ENCODE measurements at places on chromosomes 2 and 18.
A peak's percentile ranks its signal among the peaks of the same experiment; 100 is the strongest.

DNA sequence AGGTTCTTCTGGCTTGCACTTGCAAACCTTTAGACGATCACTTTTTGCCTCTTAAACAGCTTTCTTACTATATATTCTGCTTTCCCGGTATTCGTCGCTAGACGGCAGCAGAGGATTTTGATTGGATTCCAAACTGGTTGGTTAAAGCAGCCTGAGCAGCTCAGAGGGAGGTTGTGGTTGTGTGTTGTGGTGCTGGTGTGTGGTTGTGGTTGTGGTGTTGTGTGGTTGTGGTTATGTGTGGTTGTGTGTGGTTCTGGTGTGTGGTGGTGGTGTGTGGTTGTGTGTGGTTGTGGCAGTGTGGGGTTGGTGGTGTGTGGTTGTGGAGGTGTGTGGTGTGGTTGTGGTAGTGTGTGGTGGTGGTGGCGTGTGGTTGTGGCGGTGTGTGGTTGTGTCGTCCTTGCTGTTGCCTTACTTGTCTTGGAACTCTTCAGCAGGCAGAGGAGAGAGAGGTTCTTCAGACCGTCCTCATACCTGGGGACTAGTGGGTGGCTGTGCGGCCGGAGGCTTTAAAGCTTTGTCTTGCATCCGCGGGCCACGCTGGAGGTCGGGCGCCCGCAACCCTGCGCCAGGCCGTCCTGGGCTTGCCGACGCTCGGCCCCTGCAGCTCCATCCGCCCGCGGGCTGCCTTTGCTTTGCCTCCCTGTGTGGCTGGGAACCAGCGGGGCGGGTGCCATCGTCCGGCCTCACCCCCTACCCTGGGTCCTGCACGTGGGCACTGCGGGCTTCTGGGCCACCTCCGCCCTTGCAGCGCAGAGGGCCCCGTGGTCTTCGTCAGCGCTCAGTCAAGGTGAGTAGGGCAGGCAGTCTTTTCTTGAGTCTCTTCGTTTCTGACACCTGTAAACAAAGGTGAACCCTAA lies 190.8 kb downstream of the ARHGAP28 start:
- no peak for DNase-seq

DNA sequence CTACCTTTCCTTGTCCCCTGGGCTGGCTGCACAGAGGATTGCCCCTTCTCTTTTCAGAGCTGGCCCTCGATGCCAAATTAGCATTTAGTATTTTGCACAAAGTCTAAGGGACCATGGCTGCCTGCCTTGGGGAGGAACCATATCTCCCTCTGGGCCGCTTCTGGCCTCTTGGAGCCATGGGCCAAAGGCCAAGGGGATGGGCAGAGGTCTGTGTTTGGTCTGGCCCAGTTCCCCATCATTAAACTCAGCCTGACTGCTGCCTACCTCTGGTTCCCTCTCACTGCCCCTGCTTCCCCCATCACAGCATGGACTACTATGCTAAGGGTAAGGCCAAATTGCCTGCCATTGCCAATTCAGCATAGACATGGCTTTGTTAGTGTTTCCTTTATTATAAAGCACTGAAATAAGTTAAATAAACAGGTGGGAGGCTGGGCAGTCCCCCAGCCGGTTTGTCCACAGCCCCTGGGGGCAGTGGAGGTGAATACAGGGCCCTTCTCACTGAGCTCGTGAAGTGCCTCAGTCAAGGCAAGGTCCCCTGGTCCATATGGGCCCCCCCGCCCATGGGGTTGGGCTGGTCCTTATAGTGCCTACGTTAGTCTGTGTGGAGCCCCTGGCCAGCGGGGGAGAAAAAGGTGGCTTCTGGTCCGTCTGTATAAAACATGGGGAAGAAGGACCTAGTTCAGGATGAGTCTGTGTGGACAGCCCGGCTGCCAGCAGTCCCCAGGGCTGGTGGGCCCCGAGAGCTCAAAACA lies 3.5 kb downstream of the ZNF513 start:
- no peak for DNase-seq

- no peak for DNase-seq
Observed at GRCh38 chr18:13584825-13585224, 141.5 kb downstream of the FAM210A start.

DNA sequence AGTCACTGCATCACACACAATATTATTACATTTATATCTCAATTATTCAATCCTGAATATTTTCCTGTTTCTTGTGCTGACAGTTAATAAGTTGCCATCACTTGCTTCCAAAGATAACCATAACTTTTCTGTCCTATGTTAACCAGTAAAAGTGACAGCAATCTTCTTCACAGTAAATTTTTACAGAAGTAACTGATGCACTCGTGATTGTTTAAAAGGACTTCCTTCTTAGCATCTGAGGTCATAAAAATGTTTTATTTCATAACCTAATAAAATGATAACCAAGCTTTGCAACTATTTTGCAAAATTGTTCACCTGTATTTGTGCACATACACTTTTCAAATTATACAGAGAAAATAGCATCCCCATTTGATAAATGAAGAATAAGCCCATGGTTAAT lies 20.6 kb upstream of the ANKRD62 start:
- DNase-seq, result no peak

DNA sequence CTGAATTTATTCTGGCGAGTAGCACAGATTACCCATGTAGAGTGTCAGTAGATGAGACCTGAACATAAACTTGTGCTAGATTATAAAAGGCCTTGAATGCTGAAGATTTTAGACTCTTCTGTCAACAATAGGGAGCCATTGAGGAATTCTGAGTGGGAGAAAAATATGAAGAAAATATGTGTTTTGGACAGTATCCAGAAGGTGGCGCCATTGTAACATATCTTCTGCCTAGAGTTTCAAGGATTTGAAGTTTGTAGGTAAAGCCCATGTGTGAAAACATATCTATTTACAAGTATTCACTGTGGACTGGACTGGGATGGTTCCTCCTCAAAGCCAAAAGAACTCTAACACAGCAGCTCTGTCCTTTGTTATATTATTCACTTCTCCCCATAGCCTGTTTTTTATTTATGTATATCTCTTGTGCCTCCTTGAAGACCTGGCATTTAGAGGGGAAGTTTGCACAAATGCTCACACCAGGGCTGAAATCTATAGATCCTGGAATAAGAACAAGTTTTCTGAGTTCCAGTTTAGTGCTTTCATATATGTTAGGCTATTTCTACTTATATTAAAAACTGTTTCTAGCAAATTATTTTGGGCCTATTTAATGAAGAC lies 124.9 kb downstream of the RDH14 start:
- DNase-seq, result peak; percentile 21

GRCh38 chr2:174005801-174006419 lies 40.7 kb upstream of the SP3 start:
- DNase-seq, result no peak

DNA sequence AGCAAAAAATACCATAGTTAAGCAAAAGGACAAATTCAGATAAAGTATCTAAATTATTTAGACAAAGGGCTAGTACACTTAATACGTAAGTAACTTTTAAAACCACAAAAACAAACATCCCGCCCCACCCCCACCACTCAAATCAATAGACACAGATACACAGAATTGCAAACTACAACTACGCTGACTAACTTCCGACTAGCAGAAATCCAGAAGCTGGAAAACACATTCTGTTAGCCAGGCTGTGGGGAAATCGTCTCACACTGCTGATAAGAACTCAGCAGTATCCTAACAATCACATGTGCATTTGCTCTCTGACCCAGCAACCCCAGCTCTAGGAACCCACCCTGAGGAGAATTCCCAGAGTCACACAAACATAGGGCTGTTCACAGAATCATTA lies 16.6 kb downstream of the FAM168B start:
- no peak for DNase-seq

DNA sequence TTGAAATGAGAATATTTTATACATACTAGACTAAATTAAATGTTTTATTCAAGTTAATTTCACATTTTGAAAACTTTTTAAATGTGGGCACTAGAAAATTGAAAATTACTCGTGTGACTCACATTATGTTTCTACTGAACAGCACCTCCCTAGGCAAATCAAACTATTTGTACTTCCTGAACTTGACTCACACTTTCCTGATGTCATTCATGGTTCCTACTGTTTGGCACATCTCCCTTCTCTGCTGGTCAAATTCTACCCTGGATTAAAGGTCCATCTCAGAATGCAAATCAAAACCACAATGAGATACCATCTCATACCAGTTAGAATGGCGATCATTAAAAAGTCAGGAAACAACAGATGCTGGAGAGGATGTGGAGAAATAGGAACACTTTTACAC lies 16.7 kb downstream of the LHCGR start:
- no peak for DNase-seq

DNA sequence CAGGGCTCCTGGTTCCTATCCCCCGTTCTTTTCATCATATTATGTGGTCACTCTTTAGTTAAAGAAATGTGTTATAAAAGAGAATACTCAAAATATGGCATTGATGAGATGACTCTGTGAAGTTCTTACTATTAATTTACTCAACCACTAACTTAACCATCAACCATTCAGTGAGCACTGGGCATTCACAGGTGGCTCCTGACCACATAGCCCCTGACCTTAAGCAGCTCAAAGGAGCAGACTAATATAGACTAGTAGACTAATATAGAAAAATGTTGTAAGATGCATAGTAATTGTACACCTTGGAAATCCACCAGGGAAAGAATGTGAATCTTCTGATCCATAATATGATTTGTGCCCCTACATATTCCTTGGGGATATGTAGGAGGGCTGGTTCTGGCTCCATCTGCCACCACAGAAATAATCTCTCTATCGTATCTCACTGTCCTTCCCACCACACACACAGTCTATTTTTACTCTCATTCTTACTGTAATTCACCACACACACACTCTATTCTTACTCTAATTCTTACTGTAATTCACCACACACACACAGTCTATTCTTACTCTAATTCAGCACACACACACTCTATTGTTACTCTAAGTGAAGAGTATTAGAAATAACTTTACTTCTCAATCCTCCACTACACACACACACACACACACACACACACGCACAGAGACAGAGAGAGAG lies 188.9 kb upstream of the ITGA4 start:
- DNase-seq, result no peak

- no peak for DNase-seq
Observed at GRCh38 chr18:80202264-80202998, 44.9 kb downstream of the PARD6G start.

GRCh38 chr2:163934131-163934530 lies 198.3 kb upstream of the FIGN start:
- DNase-seq, result no peak

DNA sequence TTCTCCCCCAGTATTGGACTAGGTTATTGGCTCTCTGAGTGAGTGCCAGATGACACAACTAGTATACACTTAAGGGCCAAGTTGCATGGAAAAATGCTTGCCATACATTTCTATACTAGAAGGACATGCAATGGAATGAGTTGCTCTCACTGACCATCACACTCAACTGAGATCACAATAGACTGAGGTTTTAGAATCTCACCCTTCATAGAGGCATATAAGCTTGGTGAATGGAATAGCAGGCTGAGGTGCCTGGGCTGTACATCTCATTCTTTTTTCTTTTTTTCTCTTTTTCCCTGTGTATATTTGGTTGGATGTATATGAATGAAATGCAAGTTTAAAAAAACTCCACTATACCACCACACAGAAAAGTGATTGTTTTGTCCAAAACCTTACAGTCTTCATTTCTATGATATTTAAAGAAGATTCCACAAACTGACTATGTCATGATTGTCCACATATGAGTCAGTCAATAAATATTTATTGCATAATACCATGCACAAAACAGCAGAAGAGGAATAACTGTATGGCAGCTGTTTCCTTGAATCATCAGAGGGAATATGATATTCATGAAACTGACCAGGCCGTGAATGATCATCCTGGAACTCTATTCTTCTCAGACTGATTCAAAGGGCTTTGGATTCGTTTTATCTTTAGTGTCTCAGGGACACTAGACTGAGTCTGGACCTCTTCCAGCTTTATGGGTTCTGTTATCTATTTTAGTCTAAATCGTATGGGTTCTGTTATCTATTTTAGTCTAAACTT lies 122.6 kb upstream of the STK17B start:
- no peak for DNase-seq

DNA sequence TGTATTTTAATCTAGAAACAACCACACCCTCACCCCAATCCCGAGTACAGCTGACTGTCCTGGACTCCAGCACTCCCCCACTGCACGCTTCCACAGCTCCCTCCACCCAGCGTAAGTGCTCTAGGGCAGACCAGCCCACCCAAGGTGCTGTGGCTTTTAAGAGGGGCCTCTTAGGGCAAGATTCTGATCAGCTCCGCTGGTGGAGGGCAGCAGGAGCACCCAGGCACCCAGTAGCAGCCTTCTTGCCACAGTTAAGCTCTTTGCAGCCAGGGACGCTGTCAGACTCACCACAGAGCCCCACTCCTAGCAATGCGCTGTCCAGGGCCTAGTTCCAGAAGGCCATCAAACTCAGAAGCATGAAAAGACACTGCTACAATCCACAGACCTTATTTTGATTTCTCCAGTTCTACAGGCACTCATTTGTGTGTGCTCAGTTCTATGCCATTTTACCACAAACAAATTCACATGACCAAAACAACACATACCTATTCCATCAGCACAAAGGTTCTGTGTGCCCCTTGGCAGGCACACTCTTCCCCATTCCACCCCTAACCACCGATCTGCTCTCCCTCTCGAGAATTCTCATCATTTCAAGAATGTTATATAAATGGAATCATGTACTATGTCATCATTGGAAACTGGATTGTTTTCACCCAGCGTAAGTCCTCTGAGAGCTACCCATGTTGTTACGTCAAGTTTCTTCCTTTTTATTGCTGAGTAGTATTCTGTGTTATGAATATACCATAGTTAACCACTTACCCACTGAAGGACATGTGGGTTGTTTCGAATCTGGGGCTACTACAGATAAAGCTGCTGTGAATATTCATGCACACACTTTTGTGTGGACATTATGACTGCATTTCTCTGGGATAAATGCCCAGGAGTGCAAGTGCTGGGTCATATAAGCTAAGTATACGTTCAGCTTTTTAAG lies 40.4 kb downstream of the PTPN2 start:
- DNase-seq, result no peak

DNA sequence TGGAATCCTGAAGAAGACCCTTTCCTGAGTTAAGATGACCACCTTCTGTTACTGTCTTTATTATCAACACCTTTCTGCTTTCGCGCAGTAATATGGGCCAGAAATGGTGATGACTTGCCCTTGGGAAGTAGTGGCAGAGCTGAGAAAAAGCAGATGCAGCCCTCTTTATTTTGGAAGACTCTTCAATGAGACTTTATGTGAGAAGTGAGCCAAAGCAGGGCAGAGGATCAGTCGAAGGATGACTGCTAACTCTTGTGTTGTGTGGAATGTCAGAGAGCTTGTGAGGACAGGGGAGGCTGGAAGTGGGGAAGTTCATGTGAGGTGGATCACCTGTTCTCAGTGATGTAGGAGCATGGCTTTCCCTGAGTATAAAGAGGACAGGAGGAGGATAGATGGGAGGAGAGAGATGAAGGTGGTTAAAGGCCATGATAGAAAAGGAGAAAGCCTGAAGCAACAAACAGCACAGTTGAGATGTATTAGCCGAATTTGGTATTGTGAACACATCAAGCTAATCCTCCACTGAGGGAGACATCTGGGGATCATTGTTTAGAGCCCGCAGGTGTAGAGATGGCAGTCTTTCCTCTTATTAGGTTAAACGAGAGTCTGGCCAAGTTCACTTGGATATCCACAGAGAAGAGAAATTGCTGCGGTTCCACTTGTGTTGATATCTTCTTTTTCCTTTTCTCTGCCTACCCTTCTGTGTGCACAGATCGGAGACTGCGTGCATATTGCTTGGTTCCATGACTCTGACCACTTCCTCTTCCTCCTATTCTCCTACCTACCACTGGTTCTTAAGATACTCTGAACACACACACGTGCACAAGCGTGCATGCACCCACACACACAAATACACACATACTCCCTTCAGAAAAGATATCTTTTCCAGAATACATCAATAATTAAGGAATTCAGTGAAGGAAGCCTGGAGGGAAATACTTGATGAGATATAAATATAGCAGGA lies 67.4 kb downstream of the SLC9A2 start:
- no peak for DNase-seq
